ENCODE measurements at places on chromosomes 3 and 15. TPM values are rescaled to one million over a fixed set of nuclear protein-coding genes. Genes with fewer than 3 reads are reported as not detected.

The EMC7 gene
- polyA plus RNA-seq: 47.0 TPM

The HCN4 gene
- not detected for polyA plus RNA-seq

The EPHA6 gene
- polyA plus RNA-seq: 0.38 TPM

The ZNF660 gene
- polyA plus RNA-seq: 0.31 TPM

The MESP1 gene
- polyA plus RNA-seq: 0.08 TPM

The DUOX1 gene
- polyA plus RNA-seq: 111 TPM

The RBP2 gene
- polyA plus RNA-seq: 0.13 TPM

The SERPINI2 gene
- 0.71 TPM for polyA plus RNA-seq

The BOC gene
- 29.6 TPM for polyA plus RNA-seq

The KLF13 gene
- polyA plus RNA-seq: 9.0 TPM

The ZNF502 gene
- 1.9 TPM for polyA plus RNA-seq

The SAXO2 gene
- 2.3 TPM for polyA plus RNA-seq

The CD200 gene
- polyA plus RNA-seq: 3.0 TPM
